Heart left ventricle (tissue), 16 donors: ENCODE measurements at places on chromosomes 12 and 14.

- DNase-seq: peak; percentile 77
These were observed at the start of gene SYNJ2BP for GRCh38 chr14:70416725-70417349. SYNJ2BP (minus strand) TSS chr14:70417090; CDS start chr14:70416963, 127 bp downstream.

- no peak for DNase-seq
These were observed 292.9 kb downstream of the MED13L start for GRCh38 chr12:115984616-115985015.

- no peak for DNase-seq
These were observed 266.4 kb upstream of the USP15 start for GRCh38 chr12:61993734-61994345.

GRCh38 chr14:23141706-23142444, 22.8 kb upstream of the CEBPE start:
- DNase-seq: peak; percentile 75

- DNase-seq: peak; percentile 39
These were observed 2.6 kb downstream of the BMP4 start for GRCh38 chr14:53953828-53954550.

- no peak for DNase-seq
These were observed 5.3 kb downstream of the ALDH1L2 start for GRCh38 chr12:105078712-105079570.
